ENCODE measurements at places on chromosomes 13 and 19. TPM values are rescaled to one million over a fixed set of nuclear protein-coding genes. Genes with fewer than 3 reads are reported as not detected.
A peak's percentile ranks its signal among the peaks of the same experiment; 100 is the strongest.

DNA sequence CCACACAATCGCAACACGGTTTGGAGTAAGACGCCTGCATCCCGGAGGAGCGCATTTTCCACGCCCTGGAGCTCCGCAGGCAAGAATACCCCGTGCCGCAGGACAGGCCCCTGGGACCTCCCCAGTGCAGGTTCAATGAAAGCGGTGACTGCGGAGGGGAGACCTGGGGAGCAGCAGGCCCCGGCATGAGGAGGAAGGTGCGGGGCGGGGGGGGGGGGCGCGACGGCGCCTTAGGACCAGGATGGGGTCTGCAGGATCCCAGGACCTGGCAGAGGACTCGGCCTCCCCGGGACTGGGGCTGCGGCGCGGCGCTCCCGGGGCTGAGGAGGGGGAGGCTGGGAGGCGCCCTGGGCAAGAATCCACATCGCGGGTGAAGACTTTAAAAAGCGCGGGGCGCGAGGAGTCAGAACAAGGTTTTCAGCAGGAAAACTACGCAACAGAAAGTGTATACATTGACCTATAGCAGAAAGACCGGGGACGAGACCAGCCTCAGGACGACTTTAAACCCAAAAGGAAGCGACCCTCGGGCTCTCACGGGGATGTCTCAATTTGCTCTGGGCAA, 432 bp downstream of the ZNF611 start:
- peak; percentile 66 for DNase-seq

DNA sequence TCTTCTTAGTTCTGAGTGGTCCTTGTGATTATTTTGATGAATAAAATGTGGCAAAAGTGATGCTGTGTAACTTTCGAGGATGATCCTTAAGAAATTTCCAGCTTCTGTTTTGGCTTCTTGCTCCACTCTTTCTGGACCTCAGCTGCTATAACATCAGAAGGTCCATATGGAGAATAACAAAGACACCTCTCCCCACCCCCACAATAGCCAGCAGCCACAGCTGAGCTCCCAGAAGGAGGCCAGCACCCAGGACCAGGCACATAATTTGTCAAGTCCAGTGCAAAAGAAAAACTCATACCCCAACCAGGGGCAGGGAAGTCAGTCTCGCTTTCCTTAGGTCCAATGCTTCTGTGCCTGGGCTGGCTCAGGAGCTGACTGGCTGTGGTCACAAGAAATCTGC, 357.6 kb downstream of the RFC3 start:
- no peak for DNase-seq

GRCh38 chr19:57436417-57436816, 1.3 kb downstream of the ZNF749 start:
- DNase-seq, result peak; percentile 41

GRCh38 chr13:112103961-112104880, 37.3 kb downstream of the SOX1 start:
- DNase-seq, result no peak

The HIPK4 gene
- total RNA-seq, result 0.36 TPM

- peak; percentile 43 for DNase-seq
Observed at GRCh38 chr19:42528354-42529247, at the start of gene CEACAM1. CEACAM1 (minus strand) TSS chr19:42528481; CDS start chr19:42528374, 107 bp downstream.

The TFDP1 gene
- 48.6 TPM for total RNA-seq

All from osteoblast (primary cell).